ENCODE measurements at places on chromosomes 13 and 19.

GRCh38 chr13:36884235-36884634 lies 35.8 kb downstream of the SMAD9 start:
- DNase-seq, result no peak

DNA sequence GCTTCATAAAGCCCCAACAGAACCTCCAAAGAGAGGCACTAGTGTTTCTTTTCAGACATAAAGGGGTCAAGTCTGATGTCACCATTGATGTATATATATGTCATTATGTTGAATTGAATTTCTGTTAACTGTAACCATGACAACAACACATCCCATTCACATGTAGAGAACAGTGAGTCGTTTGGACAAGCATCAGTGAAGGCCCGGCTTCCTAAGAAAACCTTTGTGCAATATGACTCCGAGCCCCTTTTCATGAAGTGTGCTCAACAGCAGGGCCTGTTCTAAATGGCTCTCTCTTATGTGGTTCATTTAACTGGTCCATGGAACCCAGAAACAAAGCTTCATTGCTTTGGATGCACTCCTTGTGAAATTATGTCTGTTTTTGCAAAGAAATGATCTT lies 67.2 kb upstream of the UBL3 start:
- DNase-seq, result no peak

DNA sequence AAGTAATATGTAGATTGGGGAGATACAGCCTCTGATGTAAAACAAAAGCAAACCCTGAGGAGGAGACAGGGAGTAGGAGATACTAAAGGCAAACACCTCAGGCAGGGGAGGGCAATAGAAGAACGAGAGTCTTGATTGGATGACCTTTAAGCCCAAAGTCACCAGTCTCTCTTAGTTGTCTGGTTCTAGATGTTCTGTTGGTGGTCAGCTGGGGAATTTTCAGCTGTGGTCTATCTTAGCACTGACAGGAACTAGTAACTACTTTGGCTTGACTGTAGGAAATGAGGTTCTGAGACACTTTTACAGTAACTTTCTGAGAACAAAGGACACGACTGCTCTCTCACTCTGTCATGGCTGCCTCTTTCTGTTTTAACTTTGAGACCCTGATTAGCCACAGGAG lies 290.7 kb upstream of the MIR17HG start:
- no peak for DNase-seq

- no peak for DNase-seq
Observed at GRCh38 chr13:46858163-46858562, 38.7 kb downstream of the HTR2A start.

- no peak for DNase-seq
Observed at GRCh38 chr13:99605420-99606323, 104.4 kb downstream of the TM9SF2 start.

- no peak for DNase-seq
Observed at GRCh38 chr19:18340990-18341868, 831 bp downstream of the PGPEP1 start.

DNA sequence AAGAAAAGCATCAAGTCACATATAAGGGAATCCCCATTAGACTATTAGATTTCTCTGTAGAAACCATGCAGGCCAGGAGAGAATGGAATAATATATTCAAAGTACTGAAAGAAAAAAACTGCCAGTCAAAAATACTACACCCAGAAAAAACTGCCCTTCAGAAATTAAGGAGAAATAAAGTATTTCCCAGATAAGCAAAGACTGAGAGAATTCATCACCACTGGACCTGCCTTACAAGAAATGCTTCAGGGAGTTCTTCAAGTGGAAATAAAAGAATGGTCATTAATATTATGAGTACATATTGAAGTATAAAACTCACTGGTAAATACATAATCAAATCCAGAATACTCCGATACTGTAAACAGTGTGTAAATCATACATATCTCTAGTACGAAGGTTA lies 35.9 kb downstream of the VWA8 start:
- DNase-seq, result no peak

GRCh38 chr19:38888876-38889275 lies 10.5 kb downstream of the SIRT2 start:
- no peak for DNase-seq

DNA sequence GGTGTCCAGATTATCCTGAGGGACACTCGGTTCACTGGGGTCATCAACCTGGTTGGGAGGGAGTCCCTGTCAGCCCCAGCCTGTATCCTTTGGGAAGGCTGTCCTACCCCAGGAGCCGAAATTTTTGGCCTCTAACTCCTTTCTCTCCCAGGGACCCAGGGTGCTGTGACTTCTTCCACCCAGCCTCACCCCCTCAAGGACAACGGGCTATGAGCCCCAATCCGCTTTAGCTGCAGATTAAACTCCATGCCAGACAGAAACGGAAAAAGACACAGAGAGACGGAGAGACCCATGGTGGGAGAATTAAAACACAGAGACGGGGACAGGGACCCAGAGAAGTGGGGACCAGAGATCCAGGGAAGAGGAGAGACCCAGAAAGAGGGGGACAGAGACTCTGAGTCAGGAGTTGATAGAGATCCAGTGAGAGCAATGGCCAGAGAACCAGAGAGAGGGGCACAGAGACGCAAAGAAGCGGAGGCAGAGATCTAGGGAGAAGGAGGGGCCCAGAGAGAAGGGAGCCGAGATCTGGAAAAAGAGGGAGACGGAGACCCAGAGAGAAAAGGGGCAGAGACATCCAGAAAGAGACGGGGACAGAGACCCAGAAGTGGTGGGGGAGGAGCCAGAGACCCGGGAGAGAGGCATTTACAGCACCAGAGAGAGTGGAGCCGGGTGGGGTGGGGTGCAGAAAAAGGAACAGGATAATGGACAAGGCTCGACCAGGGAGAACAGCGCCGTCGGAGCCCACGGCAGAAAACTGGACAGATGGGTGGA lies 703 bp downstream of the SLC17A7 start:
- no peak for DNase-seq

GRCh38 chr19:44848036-44848811 lies 2.1 kb downstream of the NECTIN2 start:
- no peak for DNase-seq

- no peak for DNase-seq
Observed at GRCh38 chr19:2345076-2345475, 15.0 kb upstream of the TMPRSS9 start.

DNA sequence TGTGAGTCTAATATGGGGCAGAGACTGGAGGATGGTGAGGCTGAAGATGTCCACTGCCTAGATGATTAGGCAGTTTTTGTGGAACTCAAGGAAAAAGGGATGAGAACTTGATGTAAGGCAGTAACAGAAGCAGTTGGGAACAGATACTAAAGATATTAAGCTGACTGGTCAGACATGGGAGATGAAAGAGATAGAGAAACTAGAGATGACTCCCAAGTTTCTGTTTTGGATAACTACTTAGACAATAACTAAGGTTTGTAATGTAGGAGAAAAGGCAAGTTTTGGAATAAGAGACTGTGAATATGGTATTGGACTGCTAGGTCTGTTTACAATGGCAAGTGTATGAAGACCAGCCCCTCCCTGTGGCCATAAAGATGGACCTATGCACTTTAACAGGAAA lies 43.5 kb upstream of the CLDN10 start:
- no peak for DNase-seq

DNA sequence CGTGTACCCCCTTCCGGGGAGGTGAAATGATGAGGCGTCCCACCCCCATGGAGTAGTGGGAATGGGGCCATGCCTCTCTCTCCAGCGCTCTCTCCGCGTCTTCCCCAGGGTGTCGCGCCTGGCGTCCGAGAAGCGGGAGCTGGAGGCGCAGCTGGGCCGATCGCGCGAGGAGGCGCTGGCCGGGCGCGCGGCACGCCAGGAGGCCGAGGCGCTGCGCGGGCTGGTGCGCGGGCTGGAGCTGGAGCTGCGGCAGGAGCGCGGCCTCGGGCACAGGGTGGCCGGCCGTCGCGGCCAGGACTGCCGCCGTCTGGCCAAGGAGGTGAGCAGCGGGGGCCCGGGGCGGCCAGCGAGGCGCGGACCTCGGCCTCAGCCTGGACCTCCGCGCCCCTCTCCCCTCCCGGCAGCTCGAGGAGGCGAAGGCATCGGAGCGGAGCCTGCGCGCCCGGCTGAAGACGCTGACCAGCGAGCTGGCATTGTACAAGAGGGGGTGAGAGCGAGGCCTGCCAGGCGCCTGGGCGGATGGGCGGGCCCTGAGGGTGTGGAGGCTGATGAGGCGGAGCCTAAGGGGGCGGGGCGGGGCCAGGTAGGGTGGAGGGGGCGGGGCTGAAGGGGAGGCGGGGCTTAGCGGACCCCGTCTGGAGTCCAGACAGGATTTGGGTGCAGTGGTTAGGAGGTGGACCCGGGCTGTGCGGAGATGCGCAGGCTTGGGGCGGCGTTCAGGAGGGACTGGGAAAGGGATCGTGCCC lies 7.7 kb downstream of the PGLYRP1 start:
- DNase-seq, result peak; percentile 58

- DNase-seq, result peak; percentile 55
Observed at GRCh38 chr13:98842858-98843481, 90.5 kb upstream of the SLC15A1 start.

GRCh38 chr13:32117001-32117400 lies 85.4 kb downstream of the FRY start:
- DNase-seq, result no peak

DNA sequence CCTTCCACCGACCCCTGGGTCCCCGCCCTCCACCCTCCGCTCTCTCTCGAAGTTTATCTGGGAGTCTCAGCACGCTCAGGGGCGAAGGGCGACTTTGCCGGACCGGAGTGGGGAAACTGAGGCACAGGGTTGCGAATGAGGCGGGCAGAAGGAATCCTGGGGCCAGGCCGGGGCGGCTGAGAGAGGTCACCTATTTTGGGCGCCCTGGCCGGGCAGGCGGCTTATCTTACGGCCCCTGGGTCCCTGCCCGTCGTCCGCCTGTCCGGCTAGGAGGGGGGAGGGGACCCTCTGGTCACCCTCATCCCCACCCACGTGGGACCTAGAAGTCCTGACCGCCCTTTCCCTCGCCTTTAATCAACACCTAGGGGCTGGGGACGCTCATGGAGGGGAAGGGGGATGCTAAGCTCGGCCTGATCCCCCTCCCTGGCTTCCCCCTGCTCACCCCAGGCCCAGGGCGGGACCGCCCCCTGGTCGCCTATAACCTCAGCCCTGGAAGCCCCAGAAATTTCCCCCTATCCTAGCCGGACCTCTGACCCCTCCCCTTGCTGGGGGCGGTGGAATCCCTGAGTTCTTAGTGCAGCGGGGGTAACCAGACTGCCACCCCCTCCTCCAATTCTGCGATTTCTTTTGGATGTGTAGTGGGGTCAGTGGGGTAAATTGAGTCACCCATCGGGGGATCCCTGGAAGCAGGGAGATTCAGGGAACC lies 556 bp downstream of the TRIP10 start:
- no peak for DNase-seq

GRCh38 chr19:23203841-23204344 lies 46.3 kb downstream of the ZNF724 start:
- no peak for DNase-seq

DNA sequence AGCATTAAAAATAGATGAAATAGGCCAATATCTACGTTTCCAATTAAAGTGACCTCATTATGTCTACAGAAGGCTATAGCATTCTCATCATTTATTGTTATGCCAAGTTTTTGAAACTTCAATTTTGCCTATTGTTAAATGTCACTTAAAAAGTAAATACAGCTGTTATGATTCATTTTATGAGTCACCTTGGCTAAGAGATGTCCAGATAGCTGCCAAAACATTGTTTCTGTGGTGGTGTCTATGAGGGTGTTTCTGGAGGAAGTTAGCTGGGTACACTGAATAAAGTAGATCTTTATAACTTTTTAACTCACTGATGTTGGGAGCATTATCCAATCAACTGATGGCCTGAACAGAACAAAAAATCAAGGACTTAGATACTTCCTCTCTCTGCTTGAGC lies 1209.7 kb upstream of the PCDH9 start:
- no peak for DNase-seq

DNA sequence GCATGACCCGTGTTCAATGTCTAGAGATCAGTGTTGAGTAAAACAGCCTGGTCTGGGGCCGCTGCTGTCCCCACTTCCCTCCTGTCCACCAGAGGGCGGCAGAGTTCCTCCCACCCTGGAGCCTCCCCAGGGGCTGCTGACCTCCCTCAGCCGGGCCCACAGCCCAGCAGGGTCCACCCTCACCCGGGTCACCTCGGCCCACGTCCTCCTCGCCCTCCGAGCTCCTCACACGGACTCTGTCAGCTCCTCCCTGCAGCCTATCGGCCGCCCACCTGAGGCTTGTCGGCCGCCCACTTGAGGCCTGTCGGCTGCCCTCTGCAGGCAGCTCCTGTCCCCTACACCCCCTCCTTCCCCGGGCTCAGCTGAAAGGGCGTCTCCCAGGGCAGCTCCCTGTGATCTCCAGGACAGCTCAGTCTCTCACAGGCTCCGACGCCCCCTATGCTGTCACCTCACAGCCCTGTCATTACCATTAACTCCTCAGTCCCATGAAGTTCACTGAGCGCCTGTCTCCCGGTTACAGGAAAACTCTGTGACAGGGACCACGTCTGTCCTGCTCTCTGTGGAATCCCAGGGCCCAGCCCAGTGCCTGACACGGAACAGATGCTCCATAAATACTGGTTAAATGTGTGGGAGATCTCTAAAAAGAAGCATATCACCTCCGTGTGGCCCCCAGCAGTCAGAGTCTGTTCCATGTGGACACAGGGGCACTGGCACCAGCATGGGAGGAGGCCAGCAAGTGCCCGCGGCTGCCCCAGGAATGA lies 1.5 kb upstream of the CEACAM5 start:
- peak; percentile 57 for DNase-seq

- DNase-seq, result no peak
Observed at GRCh38 chr19:41431426-41432386, 4.5 kb upstream of the B3GNT8 start.

- no peak for DNase-seq
Observed at GRCh38 chr19:10662384-10663251, 8.5 kb downstream of the ILF3 start.

DNA sequence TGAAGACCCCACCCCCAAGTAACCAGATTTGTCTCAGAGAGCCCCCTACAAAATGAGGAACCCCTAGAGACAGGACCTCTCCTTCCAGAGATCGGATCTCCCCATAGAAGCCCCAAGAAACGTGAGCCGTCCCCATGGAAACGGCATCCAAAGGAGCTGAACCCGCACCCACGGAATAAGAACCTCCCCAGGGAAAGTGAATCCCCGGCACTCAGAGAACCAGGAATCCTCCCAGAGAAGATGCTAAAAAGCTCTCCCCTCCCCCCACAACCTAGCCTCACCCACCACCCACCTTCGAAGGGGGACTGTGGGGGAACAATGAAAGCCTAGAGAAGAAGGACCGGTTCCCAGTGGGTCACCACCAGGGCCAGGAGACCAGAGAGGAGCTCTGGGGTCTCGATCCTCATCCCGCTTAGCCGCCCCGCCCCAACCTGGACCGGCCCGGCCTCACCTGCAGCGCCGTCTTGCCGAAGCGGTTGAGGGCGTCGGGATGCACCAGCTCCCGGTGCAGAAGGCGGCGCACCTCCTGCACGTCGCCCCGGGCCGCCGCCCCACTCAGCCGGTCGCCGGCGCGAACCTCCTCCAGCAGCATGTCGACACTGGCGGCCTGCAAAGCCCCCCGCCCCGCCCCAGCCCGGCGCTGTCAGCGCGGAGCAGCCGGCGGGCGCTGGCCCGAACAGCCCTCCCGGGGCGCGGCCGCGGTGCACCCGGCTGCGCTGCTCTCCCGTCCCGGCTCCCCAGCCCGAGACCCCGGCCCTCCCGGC lies 535 bp downstream of the CDKN2D start:
- DNase-seq, result no peak
